Activated naive CD4-positive, alpha-beta T cell treated with anti-CD3 and anti-CD28 coated beads for 36 hours (primary cell): ENCODE measurements at places on chromosomes 5 and 9. TPM values are rescaled to one million over a fixed set of nuclear protein-coding genes. Genes with fewer than 3 reads are reported as not detected.

DNA sequence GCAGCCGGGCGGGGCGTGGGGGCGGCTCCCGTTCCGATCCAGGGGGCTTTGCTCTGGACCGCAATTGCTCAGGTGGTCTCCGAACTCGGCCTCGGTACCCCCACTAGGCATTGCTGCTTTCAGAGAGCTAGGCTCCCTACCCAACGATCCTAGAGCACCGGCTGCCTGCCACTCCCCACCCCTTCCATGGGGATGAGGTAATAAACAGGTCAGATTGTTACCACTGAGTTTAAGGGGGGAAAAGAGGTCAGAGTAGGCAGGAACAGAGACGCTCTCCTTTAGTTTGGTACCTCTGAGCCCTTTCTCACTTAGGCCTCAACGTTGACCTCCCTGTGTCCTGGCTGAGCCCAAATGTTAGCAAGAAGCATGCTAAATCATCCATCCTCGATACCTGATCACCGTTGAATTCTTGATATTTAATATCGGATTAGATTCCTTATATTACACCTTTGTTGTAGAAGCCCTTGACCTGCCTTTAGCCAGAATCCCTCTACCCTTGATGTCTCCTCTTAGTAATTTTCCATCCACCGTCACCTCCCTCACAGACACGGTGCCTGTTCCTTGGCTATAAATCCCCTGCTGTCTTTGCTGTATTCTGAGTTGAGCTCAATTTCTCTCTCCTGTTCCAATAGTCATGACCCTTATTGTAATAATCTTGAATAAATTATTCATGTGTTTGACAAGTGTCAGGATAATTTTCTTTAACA is 588 bp upstream of the PLPP1 start:
- DNase-seq = no peak

DNA sequence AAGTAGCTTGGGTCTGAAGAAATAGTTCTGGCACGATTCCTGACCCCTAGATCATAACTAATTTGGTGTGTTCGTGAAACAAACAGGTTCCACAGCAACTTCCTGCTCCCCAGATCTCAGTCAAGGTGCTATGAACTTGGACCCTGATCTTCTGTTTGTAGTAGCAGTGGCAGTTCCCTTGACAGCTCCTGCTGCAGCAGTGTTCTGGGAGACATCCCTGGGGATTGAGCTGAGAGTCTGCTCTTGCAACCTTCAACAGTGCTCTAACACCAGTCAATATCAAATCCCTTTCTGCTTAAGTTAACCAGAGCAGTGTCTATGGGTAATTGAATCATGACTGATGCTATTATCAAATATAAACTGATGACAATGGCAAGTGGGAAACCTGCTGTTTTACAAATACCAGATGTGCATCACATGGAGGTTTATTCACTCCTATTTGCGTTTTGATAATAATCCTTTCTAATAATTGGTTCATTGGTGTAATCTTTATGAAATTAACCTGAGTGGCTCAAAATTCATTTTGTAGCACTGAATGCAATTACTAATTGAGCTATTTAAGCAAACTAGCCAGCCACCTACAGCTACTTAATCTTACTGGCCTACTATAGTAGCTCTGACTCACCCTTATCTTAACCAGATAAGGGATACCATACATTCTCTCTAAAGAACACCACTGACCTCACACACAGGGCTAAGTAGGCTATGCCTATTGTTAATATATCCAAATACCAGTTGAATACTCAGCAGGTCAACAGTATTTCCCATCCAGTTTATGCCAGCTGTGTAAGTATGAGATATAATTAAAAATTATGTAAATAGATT is 21.9 kb downstream of the KDM4C start:
- no peak for DNase-seq

DNA sequence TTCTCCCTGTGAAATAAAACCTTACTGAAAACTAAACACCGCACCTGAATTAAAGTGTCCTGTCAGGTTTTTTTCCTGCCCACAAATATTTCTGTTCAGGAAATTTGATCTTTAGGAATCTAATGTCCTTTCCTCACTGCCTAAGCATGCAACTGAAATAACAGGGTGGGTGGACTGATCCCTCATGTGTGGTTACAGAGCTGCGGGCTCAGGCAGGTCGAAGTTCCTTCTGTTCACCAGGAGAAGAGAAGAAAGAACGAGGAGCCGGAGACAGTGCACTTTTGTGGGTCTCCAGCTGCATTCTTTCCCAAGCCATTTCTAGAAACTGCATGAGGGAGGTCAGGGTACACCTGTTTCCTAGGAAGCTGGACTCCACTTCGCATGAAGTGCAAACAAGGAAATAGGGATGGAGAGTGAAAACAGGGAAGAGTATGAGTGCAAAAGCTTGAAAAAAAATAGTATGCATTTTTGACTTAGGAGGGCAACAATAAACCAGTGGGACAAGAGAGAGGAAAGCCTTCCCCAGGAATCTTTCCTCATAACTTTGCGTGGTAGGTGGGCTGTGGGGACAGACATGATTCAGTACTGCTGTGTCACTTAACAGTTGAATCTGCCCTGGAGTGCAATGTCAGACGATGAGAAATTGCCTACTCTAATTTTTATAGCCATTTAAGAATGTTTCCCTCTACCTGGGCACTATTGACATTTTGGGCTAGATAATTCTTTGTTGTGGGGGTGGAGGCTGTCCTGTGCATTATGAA is 60.3 kb downstream of the GCNT1 start:
- DNase-seq = no peak

DNA sequence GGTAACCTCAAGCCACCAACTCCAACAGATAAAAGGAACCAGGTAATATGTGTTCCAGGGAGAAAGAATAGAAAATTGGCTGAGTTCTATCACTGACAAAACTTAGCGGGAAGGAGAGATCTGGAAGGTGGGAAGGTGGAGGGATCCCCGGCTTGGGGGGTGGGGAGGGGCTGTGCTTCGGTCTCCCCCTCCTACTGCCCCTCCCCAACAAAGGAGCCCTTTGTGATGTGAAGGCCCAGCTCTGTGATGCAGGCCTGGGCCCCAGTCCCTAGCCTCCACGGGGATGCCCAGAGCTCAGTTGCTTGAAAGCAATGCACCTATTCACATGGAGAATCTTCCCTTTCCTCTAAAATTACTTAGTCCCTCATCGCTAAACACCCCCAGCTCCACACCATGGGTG is 4.4 kb upstream of the ZNF484 start:
- no peak for DNase-seq

- DNase-seq = no peak
Measured at GRCh38 chr5:180625125-180625790, 24.1 kb downstream of the FLT4 start.

DNA sequence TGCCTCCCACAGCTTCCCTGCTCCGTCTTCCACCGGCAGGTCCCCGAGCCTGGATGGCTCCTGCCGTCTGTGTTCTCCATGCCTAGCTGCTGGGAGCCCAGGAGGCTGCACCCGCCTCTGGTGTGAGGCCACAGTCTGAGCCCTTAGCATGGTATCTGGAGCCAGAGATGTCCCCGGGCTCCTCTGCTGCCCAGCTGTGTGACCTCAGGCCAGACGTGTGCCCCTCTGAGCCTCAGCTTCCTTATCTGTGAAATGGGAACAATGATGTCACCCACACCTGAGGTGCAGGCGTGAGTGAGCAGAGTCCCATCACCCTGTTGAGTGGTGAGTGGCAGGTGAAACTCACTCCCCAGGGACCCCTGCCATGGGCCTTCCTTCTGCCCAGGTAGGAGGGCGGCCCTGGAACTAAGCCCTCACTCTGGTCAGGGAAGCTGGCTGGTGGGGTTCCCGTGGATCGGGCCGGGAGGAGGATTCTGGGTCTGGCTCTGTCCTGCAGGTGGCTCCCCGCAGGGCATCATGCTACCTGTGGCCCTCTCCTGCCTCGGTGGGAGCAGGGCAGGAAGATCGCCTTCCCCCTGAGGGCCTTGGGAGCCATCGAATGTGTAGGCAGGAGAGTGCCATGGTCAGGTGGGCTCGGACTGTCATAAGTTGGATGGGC is 239.0 kb downstream of the PBX3 start:
- DNase-seq = no peak

DNA sequence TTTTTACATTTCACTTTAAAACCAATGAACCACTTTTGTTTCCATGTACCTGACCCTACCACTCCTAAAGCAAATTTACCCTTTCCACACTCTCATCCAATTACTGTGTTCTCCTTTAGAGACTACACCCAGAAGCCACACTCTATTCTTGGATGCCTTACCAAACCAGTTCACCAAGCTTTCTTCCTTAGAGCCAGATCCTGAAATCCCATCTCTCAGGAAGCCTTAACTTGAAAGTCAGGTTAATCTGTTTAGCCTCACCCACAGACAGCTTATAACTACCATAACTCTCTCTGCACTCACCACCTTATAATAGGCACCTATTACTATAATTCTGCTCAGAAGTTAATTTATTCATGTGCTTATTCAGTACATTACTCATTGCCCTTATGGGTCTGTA is 4.3 kb downstream of the CSNK1A1 start:
- DNase-seq = no peak

DNA sequence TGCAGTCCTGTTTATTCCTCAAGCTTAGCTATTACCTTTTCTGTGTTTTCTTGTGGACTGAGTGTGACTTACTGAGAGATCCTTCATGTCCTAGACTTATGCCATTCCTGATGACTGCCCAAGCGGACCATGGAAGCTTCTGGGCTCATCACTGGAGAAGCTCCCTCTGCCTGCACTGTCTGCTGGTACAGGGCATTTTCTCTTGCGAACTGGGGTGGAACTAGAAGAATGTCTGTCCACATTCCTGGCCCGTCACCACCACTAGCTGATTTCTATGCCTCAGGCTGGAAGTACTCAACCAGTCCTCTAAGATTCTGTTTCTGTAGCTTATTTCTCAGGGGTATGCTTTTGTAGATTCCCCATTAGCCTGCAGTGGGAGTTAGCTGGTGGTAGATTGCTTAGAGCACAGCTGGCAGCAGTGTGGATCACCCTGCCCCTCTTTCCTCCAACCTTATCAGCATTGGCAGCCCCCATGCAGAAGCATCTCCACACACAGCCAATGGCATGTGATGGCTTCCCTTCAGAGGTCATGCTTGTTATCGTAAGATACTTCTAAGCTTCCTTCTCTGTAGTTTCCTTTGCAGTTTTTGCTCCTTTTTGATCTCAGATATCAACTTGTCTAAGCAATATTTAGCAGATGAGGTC is 12.4 kb downstream of the SLC36A1 start:
- no peak for DNase-seq

DNA sequence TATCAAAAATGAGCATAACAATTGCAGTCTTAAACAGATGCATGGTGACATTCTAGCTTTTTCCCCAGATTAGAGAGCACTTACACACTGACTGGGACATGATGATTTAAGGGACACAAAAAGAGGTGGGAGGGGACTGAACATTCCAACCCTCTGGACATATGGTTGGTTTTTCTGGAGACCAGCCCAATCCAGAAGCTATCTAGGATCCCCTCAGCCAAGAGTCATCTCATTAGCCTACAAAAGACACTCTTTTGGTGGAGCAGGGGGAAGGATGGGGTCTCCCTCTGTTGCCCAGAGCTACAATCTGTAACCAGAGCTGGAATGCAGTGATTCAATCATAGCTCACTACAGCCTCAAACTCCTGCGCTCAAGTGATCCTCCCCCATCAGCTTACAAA is 97.3 kb upstream of the IQGAP2 start:
- no peak for DNase-seq

GRCh38 chr5:72658161-72658560 is 151.0 kb upstream of the ZNF366 start:
- no peak for DNase-seq

- no peak for DNase-seq
Measured at GRCh38 chr9:97176206-97176605, 131.3 kb upstream of the CCDC180 start.

GRCh38 chr5:165579911-165580310 is 2074.5 kb downstream of the MAT2B start:
- no peak for DNase-seq

- no peak for DNase-seq
Measured at GRCh38 chr5:91042936-91043255, 340.2 kb downstream of the ARRDC3 start.

GRCh38 chr9:126688617-126689016 is 74.9 kb downstream of the LMX1B start:
- no peak for DNase-seq

DNA sequence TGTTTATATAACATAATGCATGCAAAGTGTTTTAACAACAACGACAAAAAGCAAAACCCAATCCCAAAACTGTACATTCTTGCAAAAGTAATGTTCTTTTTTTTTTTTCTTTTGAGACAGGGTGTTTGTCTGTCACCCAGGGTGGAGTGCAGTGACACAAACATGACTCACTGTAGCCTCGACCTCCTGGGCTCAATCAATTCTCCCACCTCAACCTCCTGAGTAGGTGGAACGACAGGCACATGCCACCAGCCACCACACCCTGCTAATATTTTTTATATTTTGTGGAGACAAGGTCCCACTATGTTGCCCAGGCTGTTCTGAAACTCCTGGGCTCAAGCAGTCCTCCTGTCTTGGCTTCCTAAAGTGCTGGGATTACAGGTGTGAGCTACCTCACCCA is 13.6 kb upstream of the HAVCR1 start:
- DNase-seq = no peak

GRCh38 chr9:37324261-37324683 is 98.2 kb upstream of the GRHPR start:
- no peak for DNase-seq

DNA sequence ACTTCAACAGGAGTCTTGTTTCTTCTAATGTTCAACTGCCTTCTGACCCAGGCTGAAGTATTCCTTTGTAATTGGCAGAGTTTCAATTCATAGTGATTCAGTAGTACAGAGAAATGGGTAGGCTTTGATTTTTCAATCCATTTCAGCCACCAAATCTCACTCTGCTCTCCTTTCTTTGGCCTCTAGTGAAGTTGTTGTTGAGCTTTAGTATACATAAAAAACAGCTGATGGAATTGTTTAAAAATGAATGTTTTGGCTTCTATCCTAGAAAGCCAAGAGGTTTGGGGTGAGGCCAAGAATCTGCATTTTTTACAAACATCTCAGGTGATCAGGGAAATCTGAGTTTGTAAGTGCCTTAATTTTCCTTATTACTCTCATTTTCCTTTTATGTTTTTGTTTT is 182.9 kb upstream of the MAP1B start:
- no peak for DNase-seq

GRCh38 chr5:80810425-80810824 is 149.7 kb upstream of the RASGRF2 start:
- no peak for DNase-seq

GRCh38 chr5:375336-375920 is 53.9 kb downstream of the AHRR start:
- peak; percentile 5 for DNase-seq

TMC1 gene
- not detected for total RNA-seq

GPX8 gene
- total RNA-seq = not detected

GPR150 gene
- 0.94 TPM for total RNA-seq

LPAR1 gene
- total RNA-seq = not detected

MCC gene
- total RNA-seq = 0.81 TPM

CLTA gene
- total RNA-seq = 101 TPM

C1QTNF2 gene
- total RNA-seq = not detected

FIBCD1 gene
- total RNA-seq = not detected

SLC9A3 gene
- total RNA-seq = 1.6 TPM

RNF130 gene
- 11.9 TPM for total RNA-seq

ASPN gene
- not detected for total RNA-seq

TMEM232 gene
- 0.31 TPM for total RNA-seq

HACD4 gene
- 1.6 TPM for total RNA-seq

PCDHAC1 gene
- not detected for total RNA-seq
